ENCODE measurements at places on chromosomes 3 and 15. TPM values are rescaled to one million over a fixed set of nuclear protein-coding genes. Genes with fewer than 3 reads are reported as not detected.

MBNL1 gene
- 609 TPM for total RNA-seq

BNIP2 gene
- 172 TPM for total RNA-seq

CLDN18 gene
- total RNA-seq, result not detected

BFSP2 gene
- total RNA-seq, result not detected

PLSCR2 gene
- total RNA-seq, result not detected

FAM81A gene
- not detected for total RNA-seq

FOXL2 gene
- 0.10 TPM for total RNA-seq

GABRB3 gene
- not detected for total RNA-seq

LINGO1 gene
- 0.33 TPM for total RNA-seq

ADAMTS7 gene
- total RNA-seq, result 40.9 TPM

TGM4 gene
- total RNA-seq, result 0.33 TPM

RFT1 gene
- total RNA-seq, result 20.4 TPM

LOXL1 gene
- 3.0 TPM for total RNA-seq

MORC1 gene
- not detected for total RNA-seq

DTWD1 gene
- 12.6 TPM for total RNA-seq

MYO5C gene
- 36.7 TPM for total RNA-seq

SPRED1 gene
- 24.5 TPM for total RNA-seq

EFCC1 gene
- total RNA-seq, result 2.3 TPM

OR5K2 gene
- not detected for total RNA-seq

CCDC9B gene
- total RNA-seq, result 15.2 TPM

TMC3 gene
- total RNA-seq, result not detected

PLA2G4B gene
- 28.1 TPM for total RNA-seq

SCG5 gene
- total RNA-seq, result 0.57 TPM
